ENCODE measurements at places on chromosomes 16 and 17. TPM values are rescaled to one million over a fixed set of nuclear protein-coding genes. Genes with fewer than 3 reads are reported as not detected.

GRCh38 chr16:21205303-21205702 is 6.1 kb downstream of the ZP2 start:
- no peak for DNase-seq

DNA sequence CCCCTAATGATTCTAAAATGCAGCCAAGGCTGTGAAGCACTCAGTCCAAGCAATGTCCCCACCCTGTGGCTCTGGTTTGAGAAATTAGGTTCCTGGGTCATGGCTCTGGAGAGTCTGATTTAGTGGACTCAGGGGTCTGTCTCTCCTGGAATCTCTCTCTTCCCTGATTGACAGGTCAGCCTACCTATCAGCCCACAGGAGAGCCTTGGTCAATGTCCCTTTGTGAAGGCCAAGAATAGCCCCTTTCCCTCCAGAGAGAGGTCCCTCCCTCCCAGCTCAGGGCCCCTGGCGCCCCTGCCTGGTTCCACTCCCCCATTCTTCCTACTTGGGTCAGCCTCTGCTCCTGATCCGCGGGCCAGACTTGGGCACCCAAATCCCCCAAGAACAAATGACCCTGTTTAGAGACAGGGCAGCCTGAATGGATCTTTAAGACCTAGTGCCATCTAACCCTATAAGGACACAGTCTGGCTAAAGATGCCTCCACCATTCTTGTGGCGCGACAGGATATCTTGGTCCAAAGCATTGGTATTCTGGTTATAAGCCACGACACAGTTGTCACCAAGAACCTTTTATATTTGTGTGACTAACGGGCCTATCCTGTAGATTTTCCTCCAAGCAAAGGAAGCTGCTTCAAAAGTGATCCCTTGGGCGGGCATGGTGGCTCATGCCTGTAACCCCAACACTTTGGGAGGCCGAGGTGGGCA is 38.3 kb upstream of the PRSS54 start:
- DNase-seq = no peak

DNA sequence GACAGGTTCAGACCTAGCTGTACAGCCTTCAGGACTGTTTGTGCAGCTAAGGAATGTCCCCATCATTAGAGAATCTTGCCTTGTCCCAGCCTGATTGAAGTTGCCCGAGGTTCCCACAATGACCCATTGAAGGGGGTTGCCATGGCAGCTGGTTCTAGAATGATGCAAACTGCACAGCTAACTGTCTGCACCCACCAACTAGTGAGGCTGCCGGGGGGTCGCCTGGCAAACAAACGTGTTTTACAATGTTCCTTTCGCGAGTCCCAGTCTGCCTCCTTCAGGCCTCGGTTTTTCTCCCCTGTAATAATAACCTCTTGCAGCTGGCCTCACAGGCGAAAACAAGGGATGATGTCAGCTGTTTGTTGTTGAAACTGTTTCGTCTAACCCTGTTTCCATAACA is 5.5 kb downstream of the C16orf96 start:
- no peak for DNase-seq

- no peak for DNase-seq
Observed at GRCh38 chr17:10121971-10122707, 76.3 kb downstream of the GAS7 start.

GRCh38 chr16:57926041-57926440 is 44.9 kb downstream of the CNGB1 start:
- DNase-seq = no peak

The ZFHX3 gene
- 1.2 TPM for total RNA-seq

The C17orf107 gene
- 1.3 TPM for total RNA-seq

GRCh38 chr16:87742781-87743490 is 22.9 kb downstream of the KLHDC4 start:
- no peak for DNase-seq

The ABCA9 gene
- total RNA-seq = not detected

GRCh38 chr16:53092284-53092683 is 37.5 kb downstream of the CHD9 start:
- no peak for DNase-seq

GRCh38 chr16:27333549-27333948 is 19.8 kb downstream of the IL4R start:
- no peak for DNase-seq

GRCh38 chr16:8622315-8622656 is 788 bp downstream of the METTL22 start:
- DNase-seq = no peak

- DNase-seq = no peak
Observed at GRCh38 chr17:45430006-45430737, 2.5 kb downstream of the ARHGAP27 start.

- DNase-seq = no peak
Observed at GRCh38 chr17:76617838-76618237, 25.7 kb downstream of the ST6GALNAC1 start.

- DNase-seq = no peak
Observed at GRCh38 chr17:36198831-36199465, 2.4 kb upstream of the CCL3L1 start.

The UNC13D gene
- 165 TPM for total RNA-seq

DNA sequence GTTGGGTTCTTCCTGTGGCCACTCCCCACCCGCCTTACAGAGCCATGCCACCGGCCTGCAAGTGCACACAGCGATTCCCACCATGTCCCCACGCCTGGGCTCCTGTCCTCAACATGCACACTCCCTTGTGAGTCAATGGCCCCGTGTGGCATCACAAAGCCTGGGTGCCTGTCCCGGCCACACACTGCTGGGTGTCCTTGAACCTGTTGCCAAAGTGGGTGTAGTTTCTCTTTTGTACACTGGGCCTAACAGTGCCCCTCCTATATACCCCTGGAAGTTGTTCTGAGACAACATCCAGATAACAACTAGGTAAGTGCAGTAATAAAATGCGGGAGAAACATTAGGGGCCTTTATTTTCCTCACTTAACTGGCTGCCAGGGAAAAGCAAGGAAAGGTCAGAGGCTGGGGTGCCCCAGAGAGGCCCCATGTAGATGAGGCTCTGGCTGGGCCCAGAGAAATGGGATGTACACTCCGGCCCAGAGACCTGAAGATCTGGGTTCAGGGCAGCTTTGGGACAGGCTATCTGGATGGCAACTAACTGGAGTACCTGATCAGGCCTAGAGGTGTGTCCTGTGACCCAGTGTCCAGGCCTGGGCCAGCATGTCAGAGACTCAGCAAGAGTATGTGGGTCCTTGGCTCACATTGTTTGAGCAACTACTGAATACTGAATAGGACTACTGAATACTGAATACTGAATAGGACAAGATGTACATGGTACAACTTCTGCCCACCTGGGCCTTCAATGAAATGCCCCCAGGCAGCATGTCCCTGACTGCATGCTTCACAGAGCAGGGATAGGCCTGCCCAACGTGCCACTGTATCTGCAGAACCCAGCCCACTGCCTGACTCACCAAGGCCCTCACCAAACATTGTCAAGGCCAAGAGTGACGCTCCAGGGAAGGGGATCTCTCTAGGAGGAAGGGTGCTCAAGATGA is 8.3 kb downstream of the ABCC3 start:
- DNase-seq = no peak

The ACSM2A gene
- 3.8 TPM for total RNA-seq

The ZG16 gene
- not detected for total RNA-seq

The MYO15A gene
- 0.64 TPM for total RNA-seq

GRCh38 chr17:60857556-60858080 is 180.0 kb downstream of the BCAS3 start:
- no peak for DNase-seq

The TGFB1I1 gene
- total RNA-seq = 1.2 TPM

The CCL22 gene
- 32.5 TPM for total RNA-seq

DNA sequence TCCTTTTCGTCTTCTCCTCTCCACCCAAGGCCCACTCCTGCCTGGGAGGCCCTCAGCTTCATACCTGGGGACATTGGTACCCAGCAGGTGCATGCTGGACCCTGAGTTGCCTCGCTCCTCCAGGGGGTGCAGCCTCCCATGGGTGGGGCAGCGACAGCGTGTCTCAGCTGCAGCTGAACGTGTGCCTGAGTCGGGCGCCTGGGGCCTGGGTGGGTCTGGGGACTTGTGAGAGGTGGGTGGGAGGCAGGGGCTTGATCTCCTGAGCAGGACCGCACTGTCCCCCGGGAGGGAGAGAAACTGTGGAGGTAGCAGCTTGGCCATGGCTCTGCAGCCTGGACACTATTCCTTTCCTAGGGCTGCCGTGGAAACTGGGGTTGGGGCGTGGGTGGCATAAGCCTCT is 24.8 kb upstream of the ENGASE start:
- no peak for DNase-seq

The PLEKHG4 gene
- 33.4 TPM for total RNA-seq

The NEUROD2 gene
- not detected for total RNA-seq

DNA sequence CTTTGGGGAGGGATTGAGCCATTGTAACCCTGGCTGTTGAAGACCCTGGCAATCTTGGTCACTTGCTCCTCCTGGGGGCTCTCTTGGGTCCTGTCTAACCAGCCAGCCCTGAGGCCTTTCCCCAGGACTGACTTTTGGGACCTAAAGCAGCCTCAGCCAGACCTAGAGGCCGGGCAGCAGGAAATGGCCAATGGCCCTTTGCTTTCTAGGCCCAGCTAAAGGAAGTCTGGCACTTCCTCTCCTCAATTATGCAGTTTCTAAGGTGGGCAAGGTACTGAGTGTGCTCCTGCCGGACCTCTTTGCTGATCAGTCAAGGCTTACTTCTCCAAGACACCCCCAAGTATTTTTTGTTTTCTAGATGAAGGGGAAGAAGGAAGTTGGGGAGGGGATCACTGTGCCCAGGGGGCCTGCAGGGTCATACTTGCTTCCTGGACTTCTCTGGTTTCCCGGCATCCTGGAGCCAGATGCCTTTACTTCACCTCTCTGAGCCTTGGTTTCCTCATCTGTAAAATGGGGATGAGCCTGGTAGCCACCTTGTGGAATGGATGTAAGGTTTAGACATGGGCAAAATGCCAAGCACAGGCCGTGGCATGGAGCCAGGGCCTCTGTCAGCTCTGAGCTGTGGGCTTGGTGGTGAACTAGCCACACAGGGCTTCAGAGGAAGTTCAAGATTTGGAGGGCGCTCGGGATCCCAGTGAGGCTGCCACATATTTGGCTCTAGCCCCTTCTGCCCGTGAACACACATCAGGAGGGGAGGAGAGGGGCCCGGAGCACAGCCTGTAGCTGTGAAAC is 8.6 kb downstream of the CX3CL1 start:
- DNase-seq = no peak

DNA sequence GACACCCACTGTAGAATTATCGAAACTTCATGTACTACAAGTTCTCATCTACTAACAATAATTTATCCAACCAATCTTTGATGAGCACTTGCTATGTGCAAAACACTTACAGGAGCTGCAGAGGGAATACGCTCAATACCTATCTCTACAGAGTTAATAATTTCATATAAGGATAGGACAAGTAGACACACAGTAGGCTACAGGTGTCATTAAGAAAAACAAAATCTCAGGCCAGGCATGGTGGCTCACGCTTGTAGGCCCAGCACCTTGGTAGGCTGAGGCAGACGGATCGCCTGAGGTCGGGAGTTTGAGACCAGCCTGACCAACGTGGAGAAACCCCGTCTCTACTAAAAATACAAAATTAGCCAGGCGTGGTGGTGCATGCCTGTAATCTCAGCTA is 91.3 kb upstream of the PLEKHM1 start:
- DNase-seq = no peak

DNA sequence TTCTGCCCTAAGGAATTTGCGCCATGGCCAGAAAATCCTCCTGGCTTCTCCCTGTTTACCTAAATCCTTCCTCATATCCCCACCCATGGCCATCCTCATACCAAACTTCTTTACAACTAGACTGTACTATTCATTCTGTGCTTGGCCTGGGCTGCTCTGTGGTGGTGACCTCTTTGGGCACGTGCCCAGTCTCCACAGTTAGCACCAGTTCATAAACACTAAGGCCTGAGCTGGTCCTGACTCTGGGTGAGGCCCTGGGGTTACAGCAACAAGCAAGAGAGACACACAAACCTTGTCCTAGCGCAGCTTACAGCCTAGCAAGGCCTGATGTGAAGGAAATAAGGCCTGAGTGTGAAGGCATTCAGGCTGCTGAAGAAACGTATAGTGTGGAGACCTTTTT is 3.1 kb upstream of the ATXN7L3 start:
- no peak for DNase-seq

DNA sequence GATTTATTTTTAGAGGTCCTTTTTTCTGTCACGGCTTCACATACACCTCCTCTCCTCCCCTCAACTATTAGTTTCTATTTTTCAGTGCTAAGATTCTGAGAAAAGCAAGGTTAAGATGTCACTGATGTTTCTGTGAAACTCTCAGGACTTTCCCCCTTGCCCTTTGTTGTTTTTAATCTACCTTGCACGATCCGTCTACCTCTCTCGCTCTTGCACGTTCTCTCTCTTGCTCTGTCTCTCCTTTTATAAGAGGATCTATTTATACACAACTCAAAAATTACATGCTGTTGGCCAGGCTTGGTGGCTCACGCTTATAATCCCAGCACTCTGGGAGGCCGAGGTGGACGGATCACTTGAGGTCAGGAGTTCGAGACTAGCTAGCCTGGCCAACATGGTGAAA is 43.6 kb downstream of the RPA1 start:
- peak; percentile 23 for DNase-seq

The MT1M gene
- total RNA-seq = not detected

The DNAAF1 gene
- total RNA-seq = not detected

GRCh38 chr17:66373944-66374817 is 71.8 kb downstream of the PRKCA start:
- peak; percentile 53 for DNase-seq
